ENCODE measurements at places on chromosomes 6 and 20. TPM values are rescaled to one million over a fixed set of nuclear protein-coding genes. Genes with fewer than 3 reads are reported as not detected.

Gene SLC17A4
- not detected for polyA plus RNA-seq

GRCh38 chr6:13164291-13164690, 164.0 kb downstream of the TBC1D7 start:
- no peak for DNase-seq

DNA sequence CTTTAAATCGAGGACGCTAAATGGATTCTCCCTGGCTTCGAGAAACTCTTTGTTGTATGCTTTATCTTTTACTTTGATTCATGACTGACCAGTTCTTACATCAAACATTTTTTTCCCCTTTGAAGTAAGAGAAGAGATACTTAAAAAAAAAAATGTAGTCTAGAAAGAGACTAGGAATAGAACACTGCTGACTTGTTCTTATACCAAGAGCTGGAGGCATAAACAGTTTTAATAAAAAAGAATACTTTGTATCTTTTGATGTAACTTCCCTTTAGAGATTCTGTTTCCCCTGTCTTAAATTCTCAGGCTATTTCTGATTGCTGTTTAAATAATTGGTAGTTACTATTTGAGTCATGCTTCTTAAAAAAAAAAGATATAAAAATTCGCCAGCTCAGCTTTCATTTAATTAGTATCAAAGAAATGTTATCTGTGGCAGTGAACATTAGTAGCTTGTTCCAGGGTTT, 4.8 kb downstream of the ASXL1 start:
- DNase-seq: no peak

- peak; percentile 49 for DNase-seq
Measured at GRCh38 chr6:5619249-5619648, 357.9 kb downstream of the FARS2 start.

DNA sequence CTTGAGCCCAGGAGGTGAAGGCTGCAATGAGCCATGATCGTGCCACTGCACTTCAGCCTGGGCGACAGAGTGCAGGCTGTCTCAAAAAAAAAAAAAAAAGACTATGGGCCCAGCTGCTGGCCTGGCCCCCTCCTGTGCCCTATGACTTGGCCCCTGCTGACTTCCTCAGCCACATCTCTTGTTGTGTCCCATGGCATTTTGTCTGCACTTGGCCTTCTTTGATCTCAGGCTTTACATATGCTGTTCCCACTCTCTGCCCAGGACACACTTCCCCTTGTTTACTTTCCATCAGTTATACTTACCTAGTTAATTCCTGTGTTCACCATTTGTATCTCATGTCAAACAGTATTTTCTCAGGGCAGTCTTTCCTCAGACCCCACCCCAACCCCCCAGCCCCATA, 44.5 kb downstream of the RPRD1B start:
- no peak for DNase-seq

DNA sequence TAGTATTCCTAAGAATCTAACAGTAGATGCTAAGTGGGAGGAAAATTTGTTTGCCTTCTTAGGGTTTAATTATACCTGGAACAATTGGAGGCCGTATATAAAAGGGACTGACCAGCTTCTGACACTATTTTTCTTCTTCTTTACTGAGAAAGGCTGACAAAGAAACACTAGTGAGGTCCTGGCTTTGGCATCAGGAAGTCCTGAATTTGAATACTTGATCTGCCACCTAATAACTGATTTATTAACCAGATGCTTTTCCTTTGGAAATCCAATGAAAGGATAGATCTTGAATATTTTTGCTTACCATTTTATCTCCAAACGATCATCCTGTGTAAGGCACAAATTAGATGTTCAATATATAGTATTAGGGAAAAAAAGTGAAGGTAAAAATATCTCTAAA, 382.5 kb downstream of the CENPW start:
- DNase-seq: no peak
